ENCODE measurements at places on chromosomes 1 and 21.

- no peak for DNase-seq
Measured at GRCh38 chr21:34843562-34843961, 174.8 kb downstream of the CLIC6 start.

GRCh38 chr1:184708084-184708676 is 46.5 kb downstream of the EDEM3 start:
- no peak for DNase-seq

DNA sequence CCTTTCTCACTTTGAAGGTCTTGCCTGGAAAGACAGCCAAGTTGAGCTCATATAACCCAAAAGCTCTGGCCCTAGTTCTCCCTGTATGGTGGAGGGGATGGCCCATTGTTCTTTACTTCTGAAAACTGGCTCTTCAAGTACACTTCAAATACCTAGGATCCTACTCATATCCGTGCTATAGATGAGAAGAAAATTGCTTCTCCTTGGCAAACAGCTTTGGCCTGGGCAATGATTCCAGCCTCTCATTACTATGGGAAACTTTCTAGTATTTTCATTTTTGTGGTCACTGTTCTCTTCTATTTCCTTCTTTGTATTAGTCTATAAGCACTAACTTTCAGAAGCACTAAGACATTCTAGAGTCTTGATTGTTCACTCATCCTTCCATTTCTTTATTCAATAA is 53.7 kb downstream of the ZNF697 start:
- no peak for DNase-seq

DNA sequence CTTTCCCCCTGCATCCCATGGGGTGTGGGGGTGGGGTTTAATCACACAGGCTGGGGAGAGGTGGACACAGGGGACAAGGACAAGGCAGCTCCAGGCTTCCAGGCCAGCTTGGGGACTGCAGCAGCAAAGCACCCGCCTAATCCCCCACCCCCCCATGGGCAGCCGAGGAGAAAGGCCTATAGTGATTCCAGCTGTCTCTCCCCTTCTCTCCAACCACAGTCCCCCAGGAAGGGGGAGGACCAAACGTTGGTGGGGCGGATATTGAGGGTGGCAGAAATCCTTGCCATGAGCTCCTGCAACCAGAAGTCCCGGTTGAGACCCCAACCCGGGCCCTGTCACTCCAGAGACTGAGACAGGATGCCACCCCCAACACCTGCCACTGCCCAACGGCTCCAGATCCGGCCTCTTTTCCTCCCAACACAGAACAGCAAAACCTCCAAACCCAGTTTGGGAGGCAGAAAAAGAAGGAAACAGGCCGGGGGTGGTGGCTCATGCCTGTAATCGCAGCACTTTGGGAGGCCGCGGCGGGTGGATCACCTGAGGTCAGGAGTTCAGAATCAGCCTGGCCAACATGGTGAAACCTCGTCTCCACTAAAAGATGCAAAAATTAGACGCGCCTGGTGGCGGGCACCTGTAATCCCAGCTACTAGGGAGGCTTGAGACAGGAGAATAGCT is 1.7 kb downstream of the EPHA2 start:
- no peak for DNase-seq

- no peak for DNase-seq
Measured at GRCh38 chr1:236718328-236718727, 32.0 kb downstream of the ACTN2 start.

- DNase-seq: no peak
Measured at GRCh38 chr1:162070825-162071224, 1.3 kb downstream of the NOS1AP start.

GRCh38 chr1:205610901-205611466 is 20.8 kb downstream of the ELK4 start:
- no peak for DNase-seq

- no peak for DNase-seq
Measured at GRCh38 chr1:40090652-40091355, 6.2 kb downstream of the PPT1 start.

GRCh38 chr1:230267338-230268065 is 158.6 kb downstream of the PGBD5 start:
- DNase-seq: no peak

DNA sequence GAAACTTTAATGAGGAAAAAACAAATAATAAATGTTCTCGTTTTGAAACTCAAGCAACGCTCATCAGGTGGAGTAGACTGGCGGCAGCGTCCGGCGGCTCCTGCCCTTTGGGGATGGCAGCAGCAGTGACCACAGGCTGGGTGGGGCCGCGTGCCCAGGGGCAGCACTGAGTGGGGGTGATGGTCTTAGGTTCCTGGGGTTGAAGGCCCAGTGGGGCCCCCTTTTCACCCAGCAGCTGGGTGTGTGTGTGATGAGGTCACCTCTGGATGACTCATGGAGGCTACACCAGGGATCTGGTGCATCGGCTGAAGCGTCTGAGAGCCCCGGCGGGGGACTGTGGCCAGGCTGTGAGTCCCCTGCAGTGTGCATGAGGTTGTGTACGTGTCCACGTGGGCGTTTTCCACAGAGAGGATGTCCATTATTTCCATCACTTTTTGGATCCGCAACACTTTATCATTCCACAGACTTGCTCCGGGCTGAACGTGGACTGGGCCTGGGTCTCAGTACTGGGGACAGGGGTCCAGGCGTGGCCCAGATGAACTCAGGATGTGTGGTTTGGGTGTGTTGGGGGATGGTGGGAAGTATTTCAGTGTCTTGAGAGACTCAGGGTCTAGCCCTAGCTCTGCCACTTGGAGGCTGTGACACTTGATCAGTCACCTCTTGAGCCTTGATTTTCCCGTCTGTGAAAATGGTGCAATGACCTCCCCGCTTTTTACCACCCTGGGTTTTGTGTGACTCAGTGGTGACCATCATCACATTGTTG is 25.6 kb downstream of the LDLRAP1 start:
- DNase-seq: no peak

GRCh38 chr1:181128592-181129497 is 40.3 kb downstream of the IER5 start:
- no peak for DNase-seq

GRCh38 chr21:29303288-29303687 is 4.6 kb downstream of the BACH1 start:
- DNase-seq: no peak

DNA sequence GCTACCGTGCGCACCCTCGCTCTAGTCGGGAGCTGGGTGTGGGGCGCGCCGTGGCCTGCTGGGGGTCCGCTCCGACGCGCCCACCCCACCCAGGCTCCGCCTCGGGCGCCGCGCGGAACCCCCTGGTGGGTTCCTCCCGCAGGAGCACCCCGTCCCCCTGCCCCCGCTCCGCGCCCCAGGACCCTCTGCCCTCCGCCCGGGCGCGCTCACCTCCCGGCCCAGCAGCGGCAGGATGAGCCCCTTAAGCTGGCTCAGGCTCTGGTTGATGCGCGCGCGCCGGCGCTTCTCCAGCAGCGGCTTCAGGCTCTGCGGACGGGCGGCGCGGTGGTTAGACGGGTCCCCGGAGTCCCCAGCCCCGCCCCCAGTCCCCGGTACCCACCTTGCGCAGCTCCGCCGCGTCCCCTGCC is 319 bp downstream of the HES2 start:
- DNase-seq: no peak

GRCh38 chr1:29033829-29034466 is 89.8 kb downstream of the TMEM200B start:
- DNase-seq: no peak

DNA sequence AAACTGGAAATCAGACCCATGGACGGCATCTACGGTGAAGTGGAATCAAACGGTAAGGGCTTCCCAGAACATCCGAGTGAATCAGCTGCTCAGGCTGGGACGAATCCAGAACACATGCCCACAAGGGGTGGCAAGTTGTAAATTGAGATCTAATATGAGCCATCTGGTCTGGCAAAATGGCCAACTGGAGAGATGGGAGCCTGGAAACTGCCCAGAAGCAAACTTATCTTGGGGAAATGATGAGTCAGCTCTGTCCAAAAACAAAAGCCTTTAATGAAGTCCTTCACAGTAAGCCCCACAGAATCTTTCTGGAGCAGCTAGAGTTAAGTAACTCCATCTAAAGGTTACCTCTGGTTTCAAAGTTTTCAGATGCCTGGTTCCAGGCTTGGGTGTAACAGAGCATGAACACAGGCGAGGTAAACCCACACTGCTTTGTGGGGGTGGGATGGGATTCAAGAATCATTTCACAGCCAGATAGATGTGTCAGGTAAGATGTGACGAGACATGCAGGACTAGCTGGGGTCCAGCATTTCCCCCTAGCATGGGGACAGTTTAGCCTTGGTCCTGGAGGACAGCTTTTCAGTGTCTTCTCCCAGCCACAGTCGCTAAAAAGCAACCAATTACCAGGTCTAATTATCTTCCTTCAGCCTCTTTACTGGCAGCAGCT is 10.5 kb upstream of the SRP9 start:
- no peak for DNase-seq

- DNase-seq: no peak
Measured at GRCh38 chr21:41302976-41303375, 13.6 kb upstream of the FAM3B start.

GRCh38 chr1:1900883-1901640 is 10.2 kb upstream of the GNB1 start:
- no peak for DNase-seq

DNA sequence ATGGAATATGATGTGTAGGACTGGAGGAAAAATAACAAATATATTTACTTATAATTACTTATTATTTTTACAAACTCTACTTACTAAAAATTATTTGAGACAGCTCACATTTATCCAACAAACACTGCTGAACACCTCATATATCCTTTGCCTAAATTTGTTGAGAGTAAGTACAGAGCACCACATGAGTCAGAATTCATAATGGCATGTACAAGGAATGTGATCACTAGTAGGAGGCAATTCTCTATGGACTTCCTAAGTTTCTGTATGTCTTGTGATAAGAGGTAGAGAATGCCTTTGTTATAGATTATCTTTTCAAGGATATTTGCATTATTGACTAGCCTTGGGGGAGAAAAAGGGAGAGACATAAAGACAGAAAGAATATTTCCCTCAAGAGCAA is 8.2 kb upstream of the ST6GALNAC3 start:
- DNase-seq: no peak

DNA sequence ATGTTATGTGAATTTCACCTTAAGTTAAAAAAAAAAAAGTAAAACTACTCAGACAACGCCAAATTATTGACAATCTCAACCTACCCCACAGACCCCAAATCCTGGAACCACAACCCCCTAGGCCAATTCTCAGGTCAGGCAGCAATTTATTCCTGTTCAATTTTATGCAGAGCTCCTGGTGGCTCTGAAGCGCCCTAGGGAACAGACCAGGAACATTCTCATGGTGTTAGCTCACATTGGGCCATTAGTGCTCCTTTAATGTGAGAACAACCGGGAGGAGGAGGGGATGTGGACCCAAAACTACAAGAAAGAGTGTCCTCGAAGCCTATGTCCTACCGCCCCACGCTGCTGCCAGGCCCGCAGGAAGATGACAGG is 403 bp upstream of the PSEN2 start:
- DNase-seq: no peak

DNA sequence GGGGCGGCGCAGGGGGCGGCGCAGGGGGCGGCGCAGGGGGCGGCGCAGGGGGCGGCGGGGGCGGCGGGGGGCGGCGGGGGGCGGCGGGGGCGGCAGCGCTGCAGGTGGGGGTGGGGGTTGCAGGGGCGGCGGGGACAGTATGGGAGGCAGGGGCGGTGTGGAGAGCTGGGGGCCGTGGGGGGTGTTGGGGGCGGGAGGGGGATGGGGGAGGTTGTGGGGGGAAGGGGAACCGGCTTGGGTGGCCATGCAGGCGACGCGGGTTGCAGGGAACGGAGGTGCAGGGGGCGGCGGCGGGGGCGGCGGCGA is 13.0 kb upstream of the SLC19A1 start:
- no peak for DNase-seq
